CD4-positive, alpha-beta T cell treated with Interleukin-15 for 1 hour (primary cell): ENCODE measurements at places on chromosomes 12 and 14.

DNA sequence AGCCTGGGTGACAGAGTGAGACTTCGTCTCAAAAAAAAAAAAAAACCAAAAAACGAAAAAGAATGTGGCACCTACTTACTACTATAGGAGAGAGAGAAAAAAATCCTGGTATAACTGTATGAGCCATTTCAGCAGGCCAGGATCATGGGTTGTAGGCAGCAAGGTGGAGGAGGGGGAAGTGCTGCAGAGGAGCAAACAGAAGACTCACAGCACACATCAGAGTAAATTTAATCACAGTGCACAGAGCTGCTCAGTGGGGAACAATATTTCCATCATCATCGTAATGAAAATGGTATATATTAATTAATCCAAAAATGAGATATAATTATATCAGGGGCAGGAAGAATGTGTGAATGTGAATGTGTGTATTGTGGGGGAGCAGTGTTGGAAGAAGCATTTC, 175.8 kb downstream of the SLC2A13 start:
- no peak for DNase-seq

GRCh38 chr12:105280966-105281693, 45.2 kb upstream of the APPL2 start:
- no peak for DNase-seq

GRCh38 chr12:89072294-89073026, 279.8 kb downstream of the DUSP6 start:
- no peak for DNase-seq

DNA sequence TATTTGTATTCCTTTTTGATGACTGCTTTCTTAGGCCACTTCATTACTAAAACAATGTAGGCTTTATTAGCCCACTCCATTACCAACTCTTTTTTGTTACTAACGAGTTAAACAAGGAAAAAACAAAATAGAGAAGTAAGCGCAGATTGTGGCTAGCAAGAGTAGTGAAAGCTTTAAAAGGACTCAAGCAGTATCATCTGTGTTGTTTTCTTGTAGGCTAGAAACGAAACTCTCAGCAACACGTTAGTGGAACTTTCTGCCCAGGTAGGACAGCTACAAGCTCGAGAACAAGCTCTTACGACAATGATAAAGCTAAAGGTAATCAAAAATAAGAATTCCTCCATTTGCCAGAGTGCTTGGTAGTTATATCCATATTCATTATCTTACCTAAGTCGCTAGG, 11.1 kb downstream of the CCDC62 start:
- DNase-seq: no peak

GRCh38 chr12:58171914-58172313, 230.5 kb downstream of the ATP23 start:
- no peak for DNase-seq
